ENCODE measurements at places on chromosomes 13 and 19.

DNA sequence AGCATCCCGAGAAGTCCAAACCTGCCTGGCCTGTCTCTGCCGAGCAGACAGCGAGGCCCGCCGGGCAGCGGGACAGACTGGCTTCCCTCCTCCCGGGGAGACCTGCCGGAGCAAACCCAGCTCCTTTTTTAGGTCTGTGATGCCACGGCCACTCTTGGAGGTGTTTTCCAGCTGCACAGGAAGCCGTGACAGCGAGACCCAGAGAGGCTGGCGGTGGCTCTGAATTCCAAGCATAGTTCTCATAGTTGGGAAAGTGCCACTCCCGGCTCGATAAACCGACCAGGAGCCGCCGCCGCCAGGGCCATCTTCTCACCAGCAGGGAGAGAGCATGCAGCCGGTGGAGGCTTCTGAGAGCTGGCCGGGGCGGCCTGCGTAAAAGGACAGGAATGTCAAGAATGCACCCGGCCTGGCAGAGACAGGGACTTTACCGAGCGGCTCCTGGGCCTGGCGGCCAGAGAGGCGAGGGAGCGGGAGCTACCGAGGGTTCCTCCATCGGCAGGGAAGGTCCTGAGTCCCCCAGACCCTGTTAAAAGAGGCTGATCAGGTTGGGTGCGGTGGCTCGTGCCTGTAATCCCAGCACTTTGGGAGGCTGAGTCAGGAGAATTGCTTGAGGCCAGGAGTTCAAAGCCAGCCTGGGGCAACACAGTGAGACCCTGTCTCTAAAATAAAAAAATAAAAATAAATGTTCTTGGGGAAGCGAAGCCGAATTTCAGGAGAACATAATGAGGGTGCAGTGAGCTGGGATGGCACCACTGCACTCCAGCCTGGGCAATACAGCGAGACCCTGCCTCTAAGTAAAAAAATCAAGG lies 64.9 kb downstream of the GADD45B start:
- no peak for DNase-seq

DNA sequence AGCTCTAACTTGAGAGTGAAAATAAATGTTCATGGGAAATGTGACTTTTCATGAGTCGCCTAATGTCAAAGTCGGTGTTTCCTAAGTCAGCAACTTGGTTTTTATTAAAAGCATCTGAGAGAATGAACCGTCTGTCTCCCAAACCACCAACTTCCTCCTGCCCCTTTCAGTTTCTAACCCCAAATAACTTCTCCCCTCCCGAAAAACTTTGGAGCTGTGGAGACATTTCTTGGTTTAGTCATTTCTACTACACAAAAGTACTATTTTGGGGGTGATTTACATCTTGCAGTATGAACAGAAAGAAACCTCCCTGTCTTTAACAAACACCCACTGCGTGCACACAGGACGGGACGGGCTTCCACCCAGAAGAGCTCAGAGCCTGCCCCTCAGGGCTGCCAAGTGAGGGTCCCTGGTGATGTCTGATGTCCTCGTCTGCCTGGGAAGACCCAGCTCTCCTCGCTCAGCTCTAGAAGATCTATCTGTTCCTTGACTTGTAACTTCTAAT lies 65.0 kb downstream of the RASA3 start:
- no peak for DNase-seq

GRCh38 chr13:50730496-50731351 lies 112.8 kb downstream of the DLEU7 start:
- DNase-seq, result no peak

DNA sequence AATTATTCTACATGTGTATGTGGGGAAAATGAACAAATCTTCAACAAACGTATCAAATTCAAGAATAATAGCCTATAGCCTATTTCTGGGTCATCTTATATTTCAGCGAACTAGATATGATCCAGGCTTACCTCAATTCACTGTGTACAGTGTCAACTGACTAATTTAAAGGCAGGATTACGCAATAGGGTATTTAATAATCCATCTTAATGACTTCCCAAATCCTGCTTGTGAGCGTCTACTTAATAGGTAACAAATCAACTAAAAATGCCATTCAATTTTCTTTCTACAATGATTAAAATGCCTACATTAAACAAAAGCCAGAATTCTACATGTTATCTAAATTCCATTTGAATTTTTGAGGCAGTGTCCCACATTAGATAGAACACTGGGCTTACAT lies 67.0 kb downstream of the USP12 start:
- no peak for DNase-seq

DNA sequence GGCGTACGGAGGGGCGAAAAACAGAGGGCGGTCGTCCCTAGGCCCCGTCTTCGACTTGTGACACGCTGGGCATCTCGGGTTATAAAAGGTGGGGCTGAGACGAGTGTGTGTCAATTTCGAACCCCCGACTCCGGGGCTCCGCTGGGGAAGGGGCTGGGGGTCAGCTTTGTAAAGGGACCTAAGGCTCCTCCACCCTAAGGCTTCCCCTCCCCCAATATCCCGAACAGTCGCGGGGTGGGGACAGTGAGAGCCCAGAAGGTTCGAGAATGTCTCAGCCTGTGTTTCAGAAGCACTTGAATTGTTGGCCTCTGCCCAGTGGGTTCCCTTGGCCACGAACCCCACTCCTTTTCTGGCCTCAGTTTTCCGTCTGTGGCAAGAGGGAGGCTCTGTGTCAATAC lies 450 bp downstream of the SELENOW start:
- DNase-seq, result peak; percentile 33

GRCh38 chr13:25902455-25902854 lies 149.4 kb downstream of the SHISA2 start:
- no peak for DNase-seq

- peak; percentile 79 for DNase-seq
These were observed at the start of gene ZNF99 for GRCh38 chr19:22783651-22784410. ZNF99 (minus strand) TSS chr19:22784151; CDS start chr19:22784016, 135 bp downstream.

DNA sequence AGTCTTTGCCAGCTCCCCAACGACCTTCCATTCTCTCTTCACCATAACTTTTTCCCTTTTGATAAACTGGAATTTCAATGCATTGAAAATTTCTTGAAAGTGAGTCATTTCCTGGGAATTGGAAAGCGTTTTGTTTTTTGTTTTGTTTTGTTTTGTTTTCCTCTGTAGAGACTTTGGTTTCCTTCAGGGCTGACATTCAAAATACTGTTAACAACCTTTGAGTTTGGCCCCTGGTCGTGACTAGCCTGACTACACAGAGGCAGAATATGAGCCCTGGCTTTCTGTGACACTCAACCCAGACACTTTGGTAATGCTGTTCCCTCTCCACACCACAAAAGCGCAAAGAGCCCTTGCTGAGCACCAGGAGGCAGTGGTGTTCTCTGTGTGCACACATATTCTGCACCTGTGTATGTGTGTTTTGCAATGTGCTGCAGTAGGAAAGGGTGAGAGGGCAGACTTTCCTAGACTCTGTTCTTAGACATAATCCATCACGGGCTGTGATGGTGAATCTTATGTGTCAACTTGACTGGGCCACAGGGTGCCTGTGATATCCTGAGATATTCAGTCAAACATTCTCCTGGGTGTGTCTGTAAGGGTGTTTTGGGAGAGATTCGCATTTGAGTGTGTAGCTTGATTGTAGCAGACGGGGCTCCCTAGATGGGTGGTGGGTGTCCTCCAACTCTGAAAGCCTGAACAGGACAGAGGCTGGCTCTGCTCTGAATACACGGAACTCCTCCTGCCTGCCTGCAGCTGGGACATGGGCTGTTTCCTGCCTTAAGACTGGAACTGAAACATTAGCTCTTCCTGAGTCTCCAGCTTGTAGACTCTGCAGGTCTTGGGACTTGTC lies 29.5 kb upstream of the ANKRD10 start:
- no peak for DNase-seq

DNA sequence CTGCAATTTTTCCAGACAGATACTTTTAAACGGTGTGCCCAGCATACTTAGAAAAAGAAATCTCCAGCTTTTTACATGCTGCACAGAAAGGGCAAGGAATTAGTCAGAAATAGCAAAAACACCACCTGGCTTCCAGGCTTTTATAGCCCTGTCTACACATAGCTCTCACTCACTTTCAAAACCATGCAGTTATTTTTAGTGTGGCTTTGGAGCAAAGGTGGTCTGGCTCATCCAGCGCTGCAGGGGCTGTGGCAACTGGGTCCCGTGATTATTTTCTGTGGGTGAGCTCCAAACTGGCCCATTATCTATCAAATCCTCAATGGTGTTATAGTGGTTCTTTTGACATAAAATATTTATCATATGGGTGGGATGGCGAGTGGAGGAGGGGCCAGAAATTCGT lies 57.0 kb downstream of the COL4A2 start:
- no peak for DNase-seq

DNA sequence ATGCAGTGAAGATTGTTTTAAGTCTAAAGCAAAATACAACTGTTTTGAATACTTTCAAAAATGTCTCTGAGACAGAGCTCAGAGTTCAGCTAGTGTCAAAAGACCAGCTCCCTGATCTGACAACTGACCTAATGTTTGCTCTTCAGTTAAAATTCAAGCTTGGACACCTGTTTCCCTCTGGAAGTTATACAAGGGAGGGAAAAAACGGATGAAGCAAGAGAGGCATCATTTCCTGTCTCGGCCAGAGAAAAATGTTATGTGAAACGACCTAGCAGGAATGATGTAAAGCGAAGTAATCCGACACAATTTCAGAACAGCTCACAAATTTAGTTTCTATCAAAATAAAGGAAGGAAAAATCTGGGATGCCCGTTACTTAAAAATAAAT lies 59.4 kb downstream of the ZAR1L start:
- DNase-seq, result no peak

- no peak for DNase-seq
These were observed 27.7 kb downstream of the STK24 start for GRCh38 chr13:98549006-98549727.

- DNase-seq, result no peak
These were observed 731.5 kb downstream of the SLITRK1 start for GRCh38 chr13:83150616-83151307.

DNA sequence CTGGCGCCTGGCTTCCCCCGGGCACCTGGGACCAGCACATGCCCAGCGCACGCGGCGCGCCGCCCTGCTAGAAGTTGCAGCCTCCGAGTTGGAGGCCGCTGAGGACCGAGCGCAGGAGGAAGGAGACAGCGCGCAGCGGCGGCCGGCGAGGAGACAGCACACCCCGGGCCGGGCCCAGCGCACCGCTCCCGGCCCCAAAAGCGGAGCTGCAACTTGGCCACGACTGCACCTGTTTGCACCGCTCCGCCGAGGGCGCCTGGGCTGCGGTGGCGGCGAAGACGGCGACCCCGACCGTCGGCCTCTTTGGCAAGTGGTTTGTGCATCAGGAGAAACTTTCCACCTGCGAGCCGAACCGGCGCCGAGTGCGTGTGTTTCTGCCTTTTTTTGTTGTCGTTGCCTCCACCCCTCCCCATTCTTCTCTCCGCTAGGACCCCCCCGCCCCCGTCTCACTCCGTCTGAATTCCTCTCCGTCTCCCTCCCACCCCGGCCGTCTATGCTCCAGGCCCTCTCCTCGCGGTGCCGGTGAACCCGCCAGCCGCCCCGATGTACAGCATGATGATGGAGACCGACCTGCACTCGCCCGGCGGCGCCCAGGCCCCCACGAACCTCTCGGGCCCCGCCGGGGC lies at the start of gene SOX1:
Gene SOX1 (plus strand): TSS at position 34 of the 626 bp plus-strand sequence. CDS start 510 bp downstream, at position 544.
- no peak for DNase-seq
